ENCODE measurements at places on chromosomes 5 and 9.

GRCh38 chr9:127005770-127006314, 91.3 kb downstream of the RALGPS1 start:
- DNase-seq = no peak

GRCh38 chr9:37639841-37640240, 10.9 kb upstream of the FRMPD1 start:
- DNase-seq = no peak

DNA sequence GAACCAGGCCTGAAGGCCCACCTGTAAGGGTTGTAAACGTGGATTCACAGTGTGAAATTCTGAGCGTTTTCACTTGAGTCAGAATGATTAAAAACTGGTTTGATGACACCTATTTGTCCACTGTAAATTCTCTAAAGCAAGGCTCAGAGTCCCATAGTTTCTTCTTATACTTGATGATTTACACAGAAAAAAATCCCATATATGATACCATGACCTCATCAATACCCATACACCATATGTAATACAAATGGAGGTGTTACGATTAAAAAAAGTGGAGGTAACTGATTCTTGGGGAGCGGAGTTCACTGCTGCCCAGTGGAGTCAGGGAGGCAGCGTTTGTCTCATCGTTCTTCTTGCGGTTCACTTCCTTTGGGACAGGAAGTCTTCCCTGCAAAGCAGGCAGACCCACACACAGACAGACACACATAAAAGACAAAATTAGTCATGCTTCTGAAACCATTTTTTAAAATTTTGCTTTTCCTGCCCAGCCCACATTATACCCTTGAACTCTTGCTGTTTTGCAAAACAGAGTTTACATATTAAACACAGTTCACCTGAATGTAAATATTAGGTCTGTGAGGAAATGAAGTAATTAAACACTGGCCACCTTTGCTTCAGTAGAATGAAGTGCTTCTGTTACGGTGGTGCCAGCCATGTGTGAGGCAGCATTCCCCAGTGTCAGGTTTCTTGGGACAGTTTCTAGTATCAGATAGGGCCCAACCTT, 26.2 kb downstream of the NREP start:
- no peak for DNase-seq

DNA sequence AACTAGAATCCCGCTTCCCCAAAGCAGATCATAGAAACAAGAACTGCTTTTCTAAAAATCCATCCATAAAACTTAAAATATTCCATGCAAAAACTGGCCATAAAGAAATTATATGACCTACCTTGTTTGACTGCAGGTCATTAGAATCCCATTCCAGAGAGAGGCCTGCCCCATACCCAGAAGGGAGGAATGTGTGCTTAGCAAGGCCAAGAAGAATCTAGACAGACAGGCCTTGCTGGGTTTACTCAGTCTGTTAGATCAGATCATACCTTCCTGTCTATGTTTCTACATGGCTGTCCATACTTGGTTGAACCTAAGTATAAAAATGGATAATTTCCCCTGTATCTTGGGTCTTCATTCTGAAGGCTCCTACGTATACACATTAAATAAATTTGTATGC, 358.8 kb upstream of the TRPC7 start:
- no peak for DNase-seq

DNA sequence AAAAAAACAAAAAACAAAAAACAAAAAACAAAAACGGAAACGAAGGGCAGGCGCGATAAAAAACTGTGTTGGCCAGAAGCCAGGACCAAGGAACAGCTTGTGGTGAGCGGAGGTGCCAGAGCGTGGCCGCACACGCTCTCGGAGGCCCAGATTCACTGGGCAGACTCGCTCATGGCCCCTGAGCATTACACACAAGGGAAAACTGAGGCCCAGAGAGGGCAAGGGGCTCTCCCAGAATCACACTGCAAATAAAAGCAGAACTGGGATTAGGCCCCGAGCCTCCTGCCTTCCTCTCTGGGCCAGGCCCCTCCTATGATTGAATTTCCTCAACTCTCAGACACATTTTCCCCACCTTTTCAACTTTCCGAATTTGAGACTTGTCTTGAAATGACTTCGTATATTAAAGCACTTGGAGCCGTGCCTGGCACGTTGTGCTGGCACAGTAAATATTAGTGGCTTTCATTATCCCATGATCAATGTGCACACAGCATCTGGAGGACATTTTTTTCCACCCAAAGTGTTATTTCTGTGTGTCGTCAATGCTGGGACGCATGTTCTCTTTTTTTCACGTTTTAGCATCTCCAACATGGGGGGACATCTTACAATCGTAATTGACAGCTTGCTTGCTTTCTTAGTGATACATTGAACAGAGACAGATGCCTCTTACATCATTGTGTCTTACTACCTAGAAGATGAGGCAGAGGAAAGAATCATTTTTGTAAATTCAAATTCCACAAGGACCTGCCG, 7.4 kb downstream of the FIBCD1 start:
- DNase-seq = peak; percentile 24

GRCh38 chr5:94888674-94889073, 270.2 kb downstream of the SLF1 start:
- DNase-seq = no peak

- no peak for DNase-seq
Observed at GRCh38 chr5:75053054-75053303, 621 bp upstream of the GCNT4 start.

GRCh38 chr9:127015921-127016512, 101.4 kb downstream of the RALGPS1 start:
- no peak for DNase-seq

DNA sequence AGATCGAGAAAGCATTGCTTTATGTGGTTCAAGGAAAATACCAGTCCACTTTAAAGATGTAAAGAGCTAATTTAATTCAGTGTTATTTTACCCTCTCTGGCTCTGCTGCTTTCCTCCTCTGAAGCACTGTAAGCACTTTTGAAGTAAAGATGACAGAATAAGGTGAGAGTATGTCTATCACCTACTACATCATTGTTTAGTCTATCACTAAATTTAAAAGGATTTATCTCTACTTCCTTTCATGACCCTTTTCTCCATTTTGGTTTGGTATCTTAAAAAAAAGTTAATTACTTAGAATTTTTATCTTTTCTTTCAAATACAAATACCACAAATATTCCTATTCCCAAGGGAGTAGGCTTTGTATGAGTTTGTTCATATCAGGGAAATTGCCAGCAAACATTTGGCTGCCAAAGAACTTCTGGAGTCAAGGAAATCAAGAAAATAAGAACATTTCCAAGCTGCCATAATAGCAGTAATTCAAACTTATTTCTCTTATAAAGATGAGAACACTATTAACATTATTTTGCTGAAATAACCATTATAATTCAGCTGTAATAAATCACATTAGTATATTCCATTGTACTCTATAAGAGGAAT, 77.8 kb downstream of the SLC38A9 start:
- DNase-seq = no peak

DNA sequence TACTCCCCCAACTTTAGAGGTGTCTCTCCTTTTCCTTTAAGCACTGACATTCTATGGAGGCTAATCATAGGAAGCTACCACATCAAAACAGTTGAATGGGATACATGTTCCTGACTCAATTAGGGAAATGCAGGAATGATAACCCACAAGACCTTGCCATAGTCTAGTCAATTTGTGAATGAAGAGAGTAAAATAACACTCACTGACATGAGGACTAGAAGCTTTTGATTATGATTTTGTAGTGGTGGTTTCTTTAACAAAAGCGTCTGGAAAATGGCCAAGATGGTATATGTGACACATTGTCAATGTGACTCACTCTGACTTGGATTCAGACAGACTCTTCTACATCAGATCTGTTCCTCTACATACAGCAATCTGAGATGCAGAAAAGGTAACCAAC, 13.7 kb upstream of the PRELID2 start:
- DNase-seq = no peak

GRCh38 chr9:69056191-69056815, 20.8 kb downstream of the FXN start:
- no peak for DNase-seq

GRCh38 chr5:36606428-36607113, at the start of gene SLC1A3:
Gene SLC1A3, plus strand, starts transcription at chr5:36606606. Its CDS starts 1,818 bp downstream, at chr5:36608424.
- DNase-seq = no peak

All from germinal center (tissue), 1 donor.